Peyer's patch (tissue), 4 donors: ENCODE measurements at places on chromosomes 6 and 20. TPM values are rescaled to one million over a fixed set of nuclear protein-coding genes. Genes with fewer than 3 reads are reported as not detected.

DNA sequence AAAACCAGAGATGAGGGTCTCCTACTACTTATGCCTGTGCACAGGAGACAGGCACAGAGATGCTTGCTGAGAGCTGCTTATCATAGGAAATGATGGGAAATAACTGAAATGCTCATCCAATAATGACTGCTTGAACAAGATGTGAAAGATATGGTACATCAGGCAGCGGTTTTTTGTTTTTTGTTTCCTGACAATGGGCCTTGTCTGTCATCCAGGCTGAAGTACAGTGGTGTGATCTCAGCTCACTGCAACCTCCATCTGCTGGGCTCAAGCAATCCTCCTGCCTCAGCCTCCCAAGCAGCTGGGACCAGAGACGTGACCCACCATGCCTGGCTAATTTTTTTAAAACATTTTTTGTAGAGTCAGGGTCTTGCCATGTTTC is 1.2 kb upstream of the RIPOR3 start:
- peaks cover 10% of the 10 kb centered on the region for H3K27me3 ChIP-seq
- H3K27ac ChIP-seq = peak overlapping the region; percentile 81
- peaks cover 31% of the 10 kb centered on the region for H3K4me1 ChIP-seq

GRCh38 chr6:137661601-137662000 is 167.4 kb upstream of the OLIG3 start:
- no peaks in the 10 kb centered on the region for H3K4me1 ChIP-seq
- peak; percentile 23 for DNase-seq
- H3K27ac ChIP-seq = no peak overlapping the region

DNA sequence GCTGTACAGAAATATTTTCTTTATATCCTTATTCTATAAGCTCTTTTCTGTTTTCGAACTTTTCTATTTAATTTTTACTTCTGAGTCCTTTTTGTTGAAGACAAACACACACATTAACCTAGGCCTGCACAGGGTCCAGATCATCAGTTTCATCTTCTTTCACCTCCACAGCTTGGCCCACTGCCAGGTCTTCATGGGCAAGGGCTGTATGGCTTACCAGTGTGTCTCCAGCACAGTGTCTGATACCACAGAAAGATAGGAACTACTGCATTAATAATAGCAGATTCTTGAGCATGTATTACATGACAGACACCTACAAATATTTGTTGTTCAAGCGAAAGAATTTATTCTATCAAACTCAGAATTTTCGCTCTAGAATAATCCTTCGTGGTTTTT is 24.4 kb downstream of the QKI start:
- no peaks in the 10 kb centered on the region for H3K27me3 ChIP-seq
- H3K36me3 ChIP-seq = no peaks in the 10 kb centered on the region
- H3K4me1 ChIP-seq = no peaks in the 10 kb centered on the region
- DNase-seq = peak; percentile 72

- H3K27ac ChIP-seq = peak overlapping the region; percentile 43
- H3K36me3 ChIP-seq = no peaks in the 10 kb centered on the region
- H3K4me3 ChIP-seq = no peak overlapping the region
- no peaks in the 10 kb centered on the region for H3K27me3 ChIP-seq
- H3K4me1 ChIP-seq = no peaks in the 10 kb centered on the region
These were observed 11.3 kb downstream of the NFATC2 start for GRCh38 chr20:51531141-51531710.

GRCh38 chr6:32974541-32975308 is 6.3 kb downstream of the BRD2 start:
- peaks cover 3% of the 10 kb centered on the region for H3K4me1 ChIP-seq
- no peaks in the 10 kb centered on the region for H3K36me3 ChIP-seq
- no peak for DNase-seq
- no peaks in the 10 kb centered on the region for H3K27me3 ChIP-seq
- H3K27ac ChIP-seq = no peak overlapping the region
- H3K4me3 ChIP-seq = peak overlapping the region; percentile 81

GRCh38 chr20:50855498-50856474 is 60.9 kb downstream of the BCAS4 start:
- no peaks in the 10 kb centered on the region for H3K4me1 ChIP-seq
- DNase-seq = peak; percentile 75
- no peak overlapping the region for H3K4me3 ChIP-seq
- H3K27me3 ChIP-seq = no peaks in the 10 kb centered on the region
- H3K27ac ChIP-seq = no peak overlapping the region

IGF2R gene
- 48.7 TPM for total RNA-seq
